ENCODE measurements at places on chromosomes 12 and 14.

- DNase-seq, result no peak
Observed at GRCh38 chr12:100868487-100868886, 73.9 kb downstream of the ANO4 start.

DNA sequence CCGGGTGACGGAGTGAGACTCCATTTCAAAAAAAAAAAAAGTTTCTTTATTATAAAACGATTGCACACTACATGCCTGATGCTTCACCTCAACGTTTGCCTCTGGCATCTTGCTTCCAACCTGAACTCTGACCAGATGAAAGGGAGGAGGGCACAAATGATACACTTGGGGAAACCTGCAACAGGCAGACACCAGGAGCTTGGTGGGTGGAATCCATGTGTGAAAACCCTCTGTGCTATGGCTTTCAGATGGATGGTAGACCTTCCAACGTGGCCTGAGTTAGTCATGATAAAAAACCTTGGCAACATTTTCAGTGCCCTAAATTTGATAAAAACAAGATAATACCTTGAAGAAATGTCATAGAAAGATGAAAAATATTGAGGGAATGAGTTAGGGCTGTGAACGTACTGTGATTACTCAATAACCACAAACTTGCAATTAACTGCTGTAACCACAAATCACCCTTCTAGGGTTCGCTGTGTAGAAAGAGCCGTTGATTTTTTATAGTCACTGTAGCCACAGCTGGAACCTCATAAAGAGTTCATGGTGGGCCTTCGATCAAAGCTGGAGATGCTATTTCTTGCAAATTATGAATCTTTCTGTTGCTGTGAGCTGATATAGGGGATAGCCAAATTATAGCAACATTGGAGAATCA lies 26.1 kb upstream of the GZMB start:
- DNase-seq, result no peak

- no peak for DNase-seq
Observed at GRCh38 chr12:109027767-109028166, 6.9 kb upstream of the SVOP start.

DNA sequence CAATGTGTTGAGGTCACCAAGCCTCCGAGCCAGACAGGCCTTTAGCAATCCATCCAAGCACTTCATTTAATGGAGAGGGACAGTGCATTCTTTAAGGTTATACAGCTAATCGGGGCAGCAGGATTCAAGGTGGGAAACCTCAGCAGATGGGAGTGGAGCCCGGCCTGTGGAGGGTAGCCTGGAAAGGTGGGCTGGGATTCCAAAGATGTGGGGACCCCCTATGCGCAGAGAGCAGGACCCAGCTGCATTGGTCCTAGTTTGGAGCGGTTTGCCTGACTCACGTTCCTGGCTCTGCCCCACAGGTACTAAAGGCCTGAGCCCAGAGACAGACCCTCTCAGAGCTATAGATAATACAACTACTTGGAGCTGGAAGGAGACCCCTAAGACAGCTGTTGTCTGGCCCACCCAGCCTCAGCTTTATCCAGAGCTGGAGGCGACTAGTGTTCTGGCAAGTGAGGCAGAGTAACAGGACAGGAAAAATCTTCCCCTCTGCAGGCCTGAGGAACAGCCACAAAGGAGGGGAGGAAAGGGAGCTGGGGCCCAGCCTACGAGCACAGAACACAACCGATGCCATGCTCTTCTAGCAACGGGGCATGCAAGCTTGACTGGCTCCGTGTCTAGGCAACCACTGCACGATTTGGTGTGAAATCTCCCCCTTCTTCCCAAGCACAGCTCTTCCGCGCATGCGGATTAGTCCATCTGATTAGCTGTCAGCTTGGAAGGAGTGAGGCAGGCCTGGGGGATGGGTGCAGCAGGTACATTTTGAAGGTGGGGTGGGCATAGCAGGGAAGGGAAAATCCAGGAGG lies 1.1 kb upstream of the MYH7 start:
- peak; percentile 45 for DNase-seq

DNA sequence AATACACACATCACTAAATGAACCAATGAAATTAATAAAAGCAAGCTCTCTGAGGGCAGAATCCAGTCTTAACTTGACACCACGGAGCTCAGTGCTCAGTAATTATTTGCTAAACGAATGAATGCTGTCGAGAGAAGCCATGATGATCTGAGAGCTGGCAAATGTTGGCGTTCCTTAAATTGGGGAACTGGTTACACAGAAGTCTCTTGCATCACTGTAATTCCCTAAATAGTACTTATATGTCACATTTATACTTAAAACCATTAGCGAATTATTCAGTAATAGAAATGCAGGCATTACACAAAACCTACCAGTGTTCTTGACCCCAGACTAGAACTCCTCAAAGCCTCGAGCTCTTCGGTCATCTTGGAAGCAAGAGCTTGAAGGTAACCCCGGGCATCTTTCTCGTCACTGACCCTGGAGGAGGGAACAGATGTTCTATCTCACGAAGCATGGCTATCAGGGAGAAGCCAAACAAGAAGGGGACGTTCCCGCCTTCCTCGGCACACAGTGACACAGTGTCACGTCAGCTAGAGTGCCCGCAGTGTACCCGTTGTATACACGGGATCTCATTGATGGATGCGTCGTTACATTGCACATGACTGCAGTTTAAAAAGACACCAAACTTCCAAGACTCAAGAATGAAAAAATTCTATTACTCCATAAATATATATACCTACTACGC lies 43.6 kb downstream of the AMN start:
- DNase-seq, result no peak

DNA sequence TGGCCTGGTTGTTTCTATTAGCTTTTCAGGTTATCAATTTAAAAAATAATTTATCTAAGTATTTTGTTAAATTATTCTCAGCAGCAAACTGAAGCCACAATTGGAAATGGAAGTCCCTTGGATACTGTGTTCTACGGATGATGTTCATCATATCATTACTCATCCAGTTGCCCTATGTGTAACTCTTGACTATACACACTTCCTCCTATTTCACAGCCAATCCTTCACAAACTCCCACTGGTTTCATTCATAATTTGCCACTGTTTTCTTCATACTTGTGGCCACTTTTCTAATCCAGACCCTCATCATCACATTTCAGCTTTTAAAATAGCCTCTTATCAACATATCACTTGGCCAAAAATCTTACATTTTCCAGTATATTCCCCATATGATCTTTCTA lies 84.0 kb downstream of the CATSPERB start:
- DNase-seq, result no peak

DNA sequence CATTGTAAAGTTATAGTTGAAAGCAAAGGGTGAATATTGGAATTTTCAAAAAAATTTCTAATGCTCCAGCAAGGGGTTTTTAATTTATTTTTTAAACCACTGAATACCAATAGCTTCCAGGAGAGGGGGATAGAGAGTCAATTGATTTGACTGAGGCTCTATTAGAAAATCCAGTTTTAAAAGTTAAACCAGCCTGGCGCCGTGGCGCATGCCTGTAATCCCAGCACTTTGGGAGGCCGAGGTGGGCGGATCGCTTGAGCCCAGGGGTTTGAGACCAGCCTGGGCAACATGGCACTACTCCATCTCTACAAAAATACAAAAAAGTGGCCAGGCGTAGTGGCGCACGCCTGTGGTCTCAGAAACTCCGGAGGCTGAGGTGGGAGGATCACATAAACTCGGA lies 150.1 kb downstream of the SLC38A4 start:
- DNase-seq, result no peak

GRCh38 chr12:115013236-115013981 lies 329.4 kb upstream of the TBX3 start:
- DNase-seq, result no peak

GRCh38 chr12:2302711-2303580 lies 250.2 kb downstream of the CACNA1C start:
- no peak for DNase-seq

DNA sequence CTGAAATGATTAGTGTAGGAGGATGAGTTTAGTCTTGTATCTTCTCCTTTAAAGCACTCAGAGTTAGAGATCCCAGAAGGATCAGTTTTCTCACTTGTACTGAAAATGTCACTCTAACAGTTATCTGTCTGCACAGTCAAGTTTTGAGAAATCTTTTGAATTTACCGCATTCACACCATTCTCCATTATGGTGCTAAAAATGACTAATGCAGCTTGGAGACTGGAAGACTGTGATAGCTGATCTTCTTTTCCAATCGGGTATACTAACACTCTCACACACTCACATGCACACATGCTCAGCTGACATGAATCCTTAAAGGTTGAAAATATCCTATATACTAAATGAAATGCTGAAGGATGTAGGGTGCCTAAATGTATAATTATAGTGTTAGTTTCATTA lies 65.8 kb downstream of the SLC15A5 start:
- DNase-seq, result no peak

- DNase-seq, result no peak
Observed at GRCh38 chr12:106519607-106520021, 63.2 kb upstream of the RFX4 start.

- no peak for DNase-seq
Observed at GRCh38 chr12:21895651-21896050, 45.6 kb downstream of the ABCC9 start.

DNA sequence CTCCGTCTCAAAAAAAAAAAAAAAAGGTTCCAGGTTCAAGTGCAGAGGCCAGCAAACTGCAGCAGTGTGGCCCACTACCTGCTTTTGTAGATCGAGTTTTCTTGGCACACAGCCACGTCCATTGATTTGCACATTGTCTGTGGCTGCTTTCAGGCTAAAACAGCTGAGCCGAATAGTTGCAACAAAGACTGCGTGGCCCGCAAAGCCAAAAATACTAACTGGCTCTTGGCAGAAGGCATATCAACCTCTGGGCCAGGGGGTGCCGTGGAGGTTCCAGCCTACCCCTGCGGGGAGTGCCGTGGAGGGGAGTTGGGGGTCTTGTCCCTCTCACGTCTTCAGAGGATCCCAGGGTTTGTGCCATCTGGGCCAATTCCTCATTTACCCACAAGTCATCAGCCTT lies 170.1 kb downstream of the ADGRD1 start:
- DNase-seq, result peak; percentile 25

DNA sequence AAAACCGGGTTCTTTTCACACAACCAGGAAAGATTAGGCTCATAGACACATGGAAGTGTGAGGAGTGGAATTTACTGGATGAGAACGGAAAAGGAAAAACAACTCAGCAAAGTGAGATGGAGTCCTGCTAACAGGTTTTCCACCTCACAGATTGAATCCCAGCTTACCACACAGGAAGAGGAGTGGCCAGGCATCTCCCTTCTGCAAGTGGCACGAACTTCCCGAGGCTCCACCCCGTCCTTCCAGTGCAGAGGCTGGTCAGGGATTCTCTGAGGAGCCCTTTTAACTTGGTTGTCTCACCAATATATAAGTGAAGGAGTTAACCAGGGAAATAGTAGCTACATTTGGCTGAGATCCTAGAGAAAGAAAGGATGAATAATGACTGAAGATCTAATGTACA lies 102.8 kb downstream of the SCAF11 start:
- DNase-seq, result no peak

- DNase-seq, result no peak
Observed at GRCh38 chr12:80015660-80016059, 80.8 kb upstream of the PPP1R12A start.

GRCh38 chr12:118359541-118359915 lies 13.2 kb downstream of the TAOK3 start:
- DNase-seq, result no peak

- DNase-seq, result no peak
Observed at GRCh38 chr12:130286741-130287440, 50.8 kb upstream of the PIWIL1 start.

DNA sequence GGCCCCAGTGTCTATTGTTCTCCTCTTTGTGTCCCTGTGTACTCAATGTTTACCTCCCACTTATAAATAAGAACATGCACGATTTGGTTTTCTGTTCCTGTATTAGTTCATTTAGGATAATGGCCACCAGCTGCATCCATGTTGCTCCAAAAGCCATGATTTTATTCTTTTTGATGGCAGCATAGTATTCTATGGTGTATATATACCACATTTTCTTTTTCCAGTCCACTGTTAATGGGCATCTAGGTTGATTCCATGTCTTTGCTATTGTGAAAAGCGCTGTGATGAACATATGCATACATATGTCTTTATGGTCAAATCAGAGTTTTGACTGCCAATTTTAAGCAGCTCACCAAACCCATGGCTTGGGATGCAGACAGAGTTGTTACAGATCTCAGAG lies 17.2 kb upstream of the ANP32D start:
- DNase-seq, result no peak

DNA sequence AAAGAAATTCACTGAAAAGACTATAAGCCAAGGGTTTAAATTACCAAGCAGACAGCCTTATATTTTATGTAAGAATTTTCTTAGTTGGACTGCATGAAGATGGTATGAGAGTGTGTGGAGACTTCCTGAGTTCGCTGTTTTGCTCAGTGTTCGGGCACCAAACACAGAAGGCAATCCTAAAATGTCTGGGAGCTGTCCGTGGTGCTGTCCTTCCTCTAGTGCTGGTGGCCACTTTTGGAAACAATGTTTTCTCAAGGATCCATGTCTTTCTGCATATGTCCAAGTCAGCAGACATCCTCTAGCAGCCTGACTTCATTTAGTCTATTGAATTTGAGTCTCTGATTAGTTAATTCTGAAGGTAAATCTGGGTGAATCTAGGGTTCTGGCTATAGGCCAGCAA lies 135.8 kb downstream of the SLC8A3 start:
- no peak for DNase-seq

- peak; percentile 92 for DNase-seq
Observed at GRCh38 chr14:77158175-77158881, 16.7 kb upstream of the ZDHHC22 start.

- no peak for DNase-seq
Observed at GRCh38 chr14:105879503-105879866, 353.1 kb downstream of the TMEM121 start.

DNA sequence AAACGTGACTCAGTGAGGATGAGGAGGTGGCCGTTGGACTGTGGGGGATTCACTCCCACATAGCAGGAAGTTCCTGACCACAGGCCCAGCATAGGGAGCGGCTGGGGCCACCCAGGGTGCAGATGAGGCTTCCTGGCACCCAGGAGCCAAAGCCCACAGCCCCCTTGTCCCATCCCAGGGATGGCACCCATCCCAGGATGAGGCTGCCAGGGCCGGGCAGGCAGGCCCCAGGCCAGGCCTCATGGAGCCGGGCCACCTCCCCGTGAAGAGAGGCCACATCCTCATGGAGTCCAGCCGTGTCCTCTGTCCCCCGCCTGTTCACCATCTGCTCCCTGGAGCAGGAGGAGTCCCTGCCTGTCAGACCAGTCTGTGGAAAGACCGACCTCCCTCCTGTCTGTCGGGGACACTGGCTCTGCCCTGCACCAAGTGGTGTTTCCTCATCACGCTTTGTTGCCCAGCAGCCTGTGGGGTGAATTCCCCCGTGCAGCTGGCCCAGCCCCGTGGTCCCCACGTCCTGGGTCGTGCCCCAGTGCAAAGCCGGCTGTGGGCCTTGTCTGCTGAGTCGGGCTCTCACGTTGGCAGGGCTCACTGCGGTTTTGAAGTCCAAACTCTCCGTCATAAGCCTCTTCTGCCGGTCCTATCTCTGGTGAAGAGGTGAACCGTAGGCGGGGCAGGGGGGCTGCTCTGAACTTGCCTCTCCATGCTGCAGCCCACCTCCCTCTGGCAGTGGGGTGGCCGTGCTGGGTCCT lies 24.5 kb downstream of the MMP17 start:
- no peak for DNase-seq
